Sciatic nerve (tissue), 2 donors: ENCODE measurements at places on chromosomes 4 and X. TPM values are rescaled to one million over a fixed set of nuclear protein-coding genes. Genes with fewer than 3 reads are reported as not detected.

Gene HPGDS
- 4.7 TPM for total RNA-seq

Gene SHOX
- 0.36 TPM for total RNA-seq

Gene ARL9
- total RNA-seq = not detected

Gene VCX3A
- not detected for total RNA-seq

Gene COX7B2
- total RNA-seq = not detected

Gene CABS1
- not detected for total RNA-seq

Gene LRAT
- 4.1 TPM for total RNA-seq

Gene FRMD7
- total RNA-seq = not detected

Gene ANOS1
- total RNA-seq = 11.5 TPM

Gene BRS3
- not detected for total RNA-seq

Gene RCHY1
- total RNA-seq = 38.3 TPM

GRCh38 chr4:108433832-108434231 is 186.5 kb upstream of the RPL34 start:
- no peak for DNase-seq

DNA sequence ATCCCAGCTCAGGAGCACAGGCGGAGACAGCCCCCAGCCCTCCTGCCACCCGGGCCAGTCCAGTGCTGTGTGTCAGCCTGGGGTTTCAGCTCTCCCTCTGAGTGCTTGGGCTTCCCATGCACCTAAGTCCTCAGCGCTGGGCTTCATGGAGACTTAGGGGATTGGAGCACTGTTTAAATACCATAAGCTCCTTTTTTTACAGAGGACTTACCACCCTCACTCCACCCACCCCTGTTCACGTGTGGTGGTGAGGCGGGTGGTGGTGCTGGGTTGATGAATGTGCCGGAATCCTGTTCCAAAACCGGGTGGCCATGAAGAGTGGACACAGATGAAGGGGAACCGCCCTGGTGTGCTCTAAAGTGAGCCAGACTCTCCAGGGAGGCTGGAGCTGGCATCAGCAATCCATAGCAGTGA is 66.9 kb downstream of the PSAPL1 start:
- DNase-seq = no peak

GRCh38 chrX:42220083-42220482 is 296.7 kb upstream of the CASK start:
- DNase-seq = no peak

- no peak for DNase-seq
Measured at GRCh38 chr4:148162991-148163390, 279.2 kb downstream of the NR3C2 start.

GRCh38 chr4:140300271-140300970 is 73.0 kb upstream of the SCOC start:
- no peak for DNase-seq

DNA sequence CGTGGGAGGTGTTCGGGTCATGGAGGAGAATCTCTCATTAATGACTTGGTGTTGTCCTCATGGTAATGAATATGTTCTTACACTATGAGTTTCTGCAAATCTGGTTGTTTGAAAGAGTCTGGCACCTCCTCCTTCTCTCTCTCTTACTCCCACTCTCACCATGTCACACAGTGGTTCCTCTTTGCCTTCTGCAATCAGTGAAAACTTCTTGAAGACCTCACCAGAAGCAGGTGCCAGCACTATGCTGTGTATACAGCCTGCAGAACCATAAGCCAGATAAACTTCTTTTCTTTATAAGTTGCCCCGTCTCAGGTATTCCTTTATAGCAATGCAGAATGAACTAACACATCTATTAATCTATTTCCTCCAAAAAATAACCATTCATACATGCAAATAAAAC is 275.0 kb downstream of the ANTXR2 start:
- no peak for DNase-seq

DNA sequence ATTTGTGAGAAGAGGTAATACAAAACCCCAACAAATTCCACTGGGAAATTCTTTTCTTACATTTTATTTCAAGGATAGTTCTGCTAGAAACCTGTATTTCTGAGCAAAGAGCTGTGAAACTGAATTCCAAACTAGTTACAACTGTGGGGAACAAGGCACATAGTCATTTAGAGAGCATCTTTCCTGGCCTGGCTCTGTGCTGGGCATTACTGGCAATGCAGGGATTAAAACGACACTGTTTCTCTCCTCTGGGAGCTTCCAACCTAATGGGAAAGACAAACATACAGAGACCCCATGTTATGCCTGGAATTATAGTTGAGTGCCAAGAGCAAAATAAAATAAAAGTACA is 36.5 kb downstream of the SUPT20HL1 start:
- no peak for DNase-seq

- no peak for DNase-seq
Measured at GRCh38 chrX:20144491-20144890, 2.9 kb upstream of the EIF1AX start.

- DNase-seq = no peak
Measured at GRCh38 chr4:119726505-119726904, 97.9 kb upstream of the PDE5A start.

DNA sequence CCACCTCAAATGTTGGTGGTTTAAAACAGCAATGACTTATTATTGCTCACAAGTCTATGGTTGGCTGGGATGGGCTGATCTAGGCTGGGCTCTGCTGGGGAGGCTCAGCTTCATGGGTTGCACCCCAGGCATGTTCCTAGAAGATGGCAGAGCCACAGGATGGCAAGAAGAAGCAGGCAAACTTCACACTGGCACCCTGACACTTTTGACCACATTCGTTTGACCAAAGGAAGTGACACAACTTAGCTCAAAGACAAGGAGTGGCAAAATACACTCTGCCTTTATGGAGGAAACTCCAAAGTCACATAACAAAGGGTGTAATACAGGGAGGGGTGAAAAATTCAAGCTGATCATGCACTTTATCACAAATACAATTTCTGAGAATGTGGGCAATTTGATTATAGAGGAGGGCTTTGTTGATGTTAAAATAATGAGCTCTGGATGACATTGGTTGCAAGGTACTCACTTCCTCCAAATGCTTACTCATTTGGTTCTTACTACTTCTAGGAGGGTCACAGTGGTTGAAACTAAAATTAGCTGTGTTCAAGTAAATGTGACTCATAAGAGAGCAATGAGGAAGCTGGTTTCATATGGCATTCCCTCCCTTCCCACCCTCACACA is 249.2 kb upstream of the RPS6KA3 start:
- no peak for DNase-seq

GRCh38 chr4:167622481-167623240 is 388.4 kb upstream of the SPOCK3 start:
- no peak for DNase-seq

- no peak for DNase-seq
Measured at GRCh38 chr4:56220261-56220660, 167.0 kb downstream of the AASDH start.

- DNase-seq = no peak
Measured at GRCh38 chr4:15769202-15769601, 8.9 kb upstream of the CD38 start.

GRCh38 chr4:14132301-14132700 is 504.8 kb upstream of the BOD1L1 start:
- DNase-seq = no peak

GRCh38 chr4:14267373-14268060 is 640.0 kb upstream of the BOD1L1 start:
- no peak for DNase-seq

- no peak for DNase-seq
Measured at GRCh38 chr4:159027535-159027934, 75.3 kb upstream of the RAPGEF2 start.

GRCh38 chrX:33190016-33190415 is 21.3 kb downstream of the DMD start:
- no peak for DNase-seq

GRCh38 chr4:4383085-4383484 is 3.8 kb upstream of the NSG1 start:
- DNase-seq = no peak

GRCh38 chr4:175330652-175331051 is 412.5 kb downstream of the ADAM29 start:
- DNase-seq = no peak

DNA sequence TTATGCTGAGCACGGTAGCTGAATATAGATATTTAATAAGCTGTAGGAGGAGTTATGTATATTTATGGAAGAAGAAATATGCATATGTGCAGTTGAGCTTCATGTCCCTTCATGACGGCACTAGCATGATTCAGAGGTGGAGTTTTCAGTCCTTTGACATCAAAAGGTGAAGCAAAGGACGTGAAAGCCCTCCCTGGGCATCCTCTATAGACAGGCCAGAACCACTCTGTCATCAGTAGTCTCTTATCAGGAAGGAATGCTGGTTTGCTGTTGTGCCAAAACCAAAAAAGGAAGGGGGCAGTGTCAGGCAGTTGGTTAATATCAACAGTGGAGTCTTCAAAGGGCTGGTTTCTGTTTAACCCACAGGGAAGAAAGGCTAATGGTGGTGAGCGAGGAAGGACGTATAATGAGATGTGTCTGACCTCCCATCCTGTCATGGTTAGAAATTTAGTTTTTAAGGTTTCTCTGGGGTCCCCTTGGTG is 23.5 kb upstream of the IL2 start:
- DNase-seq = no peak

DNA sequence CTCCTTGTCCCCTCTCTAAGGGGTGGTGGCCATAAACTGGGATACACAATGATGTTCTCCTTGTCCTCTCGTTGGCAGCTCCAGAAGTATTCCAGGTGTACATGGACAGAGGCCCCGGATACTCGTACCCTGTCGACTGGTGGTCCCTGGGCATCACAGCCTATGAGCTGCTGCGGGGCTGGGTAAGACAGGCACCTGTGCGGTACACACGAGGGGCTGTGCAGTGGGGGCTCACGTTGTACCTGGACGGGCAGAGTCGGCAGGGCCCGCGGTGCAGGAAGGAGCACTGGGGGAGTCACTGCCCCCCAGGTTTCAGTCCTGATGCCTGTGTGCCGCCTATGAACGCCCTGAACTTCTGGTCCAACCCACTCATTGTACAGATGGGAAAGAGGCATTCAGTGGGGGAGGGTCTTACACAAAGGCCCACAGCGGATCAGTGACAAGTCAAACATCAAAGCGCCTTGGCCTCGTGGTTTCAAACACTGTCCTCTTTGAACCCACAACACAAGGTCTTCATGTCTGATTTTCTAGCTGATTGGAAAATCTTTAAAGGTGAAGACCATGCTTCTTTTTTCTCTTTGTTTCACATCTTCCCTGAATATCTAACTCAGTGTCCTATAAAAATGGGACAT is 261.6 kb downstream of the EVC2 start:
- no peak for DNase-seq

GRCh38 chrX:153633048-153633447 is 14.0 kb upstream of the DUSP9 start:
- DNase-seq = no peak

GRCh38 chrX:110210417-110211139 is 107.3 kb downstream of the AMMECR1 start:
- DNase-seq = no peak

- DNase-seq = no peak
Measured at GRCh38 chrX:10111364-10112148, 45.2 kb upstream of the CLCN4 start.

DNA sequence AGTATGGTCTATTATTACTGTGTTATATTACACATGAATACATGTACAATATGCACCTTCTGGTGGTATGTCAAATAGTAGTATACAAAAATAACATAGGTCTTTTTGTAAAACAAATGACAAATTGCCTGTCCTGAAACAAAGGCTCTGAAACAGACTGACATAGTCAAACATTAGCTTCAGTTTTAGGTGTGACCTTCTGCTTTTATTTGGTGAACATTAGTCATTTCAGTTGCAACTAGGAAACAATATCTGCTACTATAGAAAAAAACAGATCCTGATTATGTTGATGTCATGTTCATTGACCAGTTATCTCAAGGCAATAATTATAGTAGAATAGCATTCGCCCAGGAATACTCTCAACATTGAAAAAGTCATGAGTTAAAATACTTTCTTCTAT is 123.0 kb downstream of the CHRNA9 start:
- DNase-seq = no peak

DNA sequence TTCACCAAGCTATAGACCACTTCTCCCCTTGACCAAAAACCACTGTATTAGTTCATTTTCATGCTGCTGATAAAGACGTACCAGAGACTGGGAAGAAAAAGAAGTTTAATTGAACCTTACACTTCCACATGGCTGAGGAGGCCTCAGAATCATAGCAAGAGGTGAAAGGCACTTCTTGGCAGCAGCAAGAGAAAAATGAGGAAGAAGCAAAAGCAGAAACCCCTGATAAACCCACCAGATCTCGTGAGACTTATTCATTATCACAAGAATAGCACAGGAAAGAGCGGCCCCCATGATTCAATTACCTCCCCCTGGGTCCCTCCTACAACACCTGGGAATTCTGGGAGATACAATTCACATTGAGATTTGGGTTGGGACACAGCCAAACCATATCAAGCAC is 97.8 kb downstream of the DOCK11 start:
- DNase-seq = no peak
